ENCODE measurements at places on chromosomes 12 and 14.

DNA sequence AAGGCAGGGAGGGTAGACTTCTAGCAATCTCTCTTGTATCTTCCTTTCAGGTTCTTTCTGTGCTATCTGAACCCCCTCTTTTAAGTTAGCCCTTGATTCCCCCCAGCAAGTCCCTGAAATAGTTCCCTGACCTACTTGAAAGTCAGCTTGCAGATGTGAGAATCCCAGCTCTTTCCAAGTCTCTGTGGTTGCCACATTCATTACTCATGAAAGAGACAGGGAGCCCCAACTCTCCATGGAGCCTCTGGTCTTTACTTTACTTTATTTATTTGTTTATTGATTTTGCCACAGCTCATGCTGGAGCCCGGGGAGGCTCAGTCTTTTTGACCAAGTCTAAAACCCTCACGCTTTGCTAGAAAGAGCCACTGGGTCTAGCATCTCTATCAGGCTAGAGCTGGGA, 193.6 kb upstream of the FAR2 start:
- no peak for DNase-seq

DNA sequence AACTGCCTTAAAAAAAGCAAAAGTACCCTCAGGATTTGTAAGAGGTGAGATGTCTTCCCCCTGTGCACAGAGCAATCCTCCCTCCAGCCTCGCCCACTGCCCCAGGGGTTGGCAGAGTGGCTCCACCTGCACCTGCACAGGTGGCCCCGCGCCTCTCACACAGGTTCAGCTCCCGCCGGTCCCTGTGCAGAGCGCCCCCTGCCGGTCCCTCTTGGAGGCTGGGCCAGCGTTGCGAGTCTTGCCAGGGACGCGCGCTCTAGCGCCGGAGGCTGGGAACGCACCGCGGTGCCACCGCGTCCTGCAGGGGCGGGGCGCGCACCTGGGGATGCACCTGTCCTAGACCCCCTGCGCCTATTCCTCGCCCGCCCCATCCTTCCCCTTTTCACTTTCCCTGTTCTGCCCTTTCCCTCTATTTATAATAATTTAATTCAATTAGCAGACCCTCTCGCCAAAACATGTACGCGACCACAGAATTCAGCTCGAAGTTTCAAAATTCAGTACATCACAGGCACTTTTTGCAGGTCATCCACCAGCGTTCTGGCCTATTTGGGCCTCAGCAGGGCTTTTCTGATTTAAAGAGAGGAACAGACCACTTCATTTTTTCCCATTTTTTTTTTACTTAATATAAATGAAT, 618.6 kb downstream of the AACS start:
- DNase-seq = peak; percentile 20

DNA sequence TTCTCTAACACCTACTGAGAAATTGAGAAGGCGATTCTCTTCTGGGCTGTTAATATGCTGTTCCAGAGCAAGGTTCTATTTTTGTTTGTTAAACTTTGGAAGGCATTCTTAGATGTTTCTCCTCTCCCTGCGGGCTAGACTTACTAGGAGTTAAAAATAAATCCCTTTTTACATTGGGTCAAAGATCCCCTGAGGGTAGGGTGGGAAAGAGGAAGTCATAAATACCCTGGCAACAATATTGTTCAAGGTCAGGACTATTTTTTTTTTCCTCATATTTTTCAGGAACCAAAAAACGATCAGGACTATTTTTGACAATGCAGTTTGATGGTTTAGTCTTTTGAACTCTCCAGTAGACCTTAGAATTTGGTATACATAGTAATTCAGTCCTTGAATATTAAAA, 12.0 kb upstream of the SLC2A14 start:
- no peak for DNase-seq

GRCh38 chr12:1932264-1932777, 13.9 kb upstream of the CACNA2D4 start:
- no peak for DNase-seq

DNA sequence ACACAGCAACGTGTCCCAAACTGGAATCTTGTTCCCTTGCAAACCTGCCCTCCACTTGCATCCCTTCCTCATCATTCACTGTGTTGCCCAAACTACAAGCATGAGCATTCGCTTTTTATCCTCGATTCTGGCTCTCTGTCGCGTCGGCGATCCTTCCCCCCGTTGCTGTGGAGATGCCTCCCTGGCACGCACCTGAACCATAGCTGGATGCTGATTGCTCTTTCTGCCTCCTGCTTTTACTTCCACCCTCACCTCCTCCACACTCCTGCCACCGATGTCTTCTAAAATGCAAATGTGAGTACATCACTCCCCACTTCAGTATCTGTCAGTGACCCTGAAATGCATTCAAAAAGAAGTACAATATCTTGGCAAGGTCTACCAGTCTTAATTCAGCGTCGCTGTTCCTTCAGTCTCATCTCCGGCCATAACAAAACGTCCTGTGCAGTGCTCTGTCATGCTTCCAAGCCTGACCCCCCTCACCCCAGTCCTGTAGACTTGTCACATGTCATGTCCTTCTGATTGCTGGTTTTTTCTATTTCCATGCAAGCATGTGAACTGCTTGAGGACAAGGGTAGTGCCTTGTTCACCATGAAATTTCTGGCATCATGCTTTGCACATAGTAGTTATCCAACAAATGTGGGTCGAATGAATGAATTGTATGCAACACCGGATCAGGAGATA, 2.5 kb upstream of the PPP2R5C start:
- DNase-seq = no peak

- DNase-seq = no peak
These were observed 153.9 kb downstream of the KIF26A start for GRCh38 chr14:104292084-104292970.

GRCh38 chr12:114404926-114405518, 922 bp downstream of the TBX5 start:
- no peak for DNase-seq

GRCh38 chr14:71933001-71933587, 865 bp downstream of the RGS6 start:
- DNase-seq = peak; percentile 60

GRCh38 chr14:78016532-78016931, 153.6 kb upstream of the NRXN3 start:
- DNase-seq = no peak

- no peak for DNase-seq
These were observed 242.3 kb downstream of the CCER1 start for GRCh38 chr12:90712671-90713070.

DNA sequence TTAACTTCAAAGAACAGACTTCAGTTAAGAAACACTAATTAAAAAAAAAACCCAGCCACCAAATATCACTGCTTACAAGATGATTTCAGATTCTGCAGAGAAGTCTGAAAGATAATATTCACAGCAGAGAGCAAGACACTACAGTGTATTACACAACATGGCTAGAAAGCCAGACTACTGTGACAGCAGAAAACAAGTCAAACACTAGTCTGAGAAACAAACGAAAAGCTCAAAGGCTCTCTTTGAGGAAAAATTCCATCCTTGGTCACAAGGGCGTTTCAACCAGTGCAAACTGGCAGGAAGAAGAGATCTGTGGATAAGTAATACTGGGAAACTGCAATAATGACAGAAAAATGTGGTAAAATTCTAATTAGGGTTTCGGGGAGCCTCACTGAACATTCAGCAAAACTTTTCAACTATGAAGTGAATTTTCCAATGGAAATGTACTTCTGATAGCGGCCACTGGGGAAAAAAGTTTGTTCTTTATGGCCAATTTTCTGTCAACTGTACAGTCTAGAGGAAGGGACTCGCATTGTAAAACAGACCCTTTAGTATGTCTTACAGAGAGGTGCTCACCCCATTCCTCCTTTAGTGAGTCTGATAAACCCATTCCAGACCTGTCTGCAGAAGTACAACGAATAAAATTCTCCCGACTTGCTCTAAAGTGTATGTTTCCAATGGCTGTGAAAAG, 50.4 kb downstream of the ACADS start:
- no peak for DNase-seq

GRCh38 chr12:15789220-15790171, at the start of gene EPS8:
TSS of gene EPS8 (minus strand) at chr12:15789388. CDS start at chr12:15682951, 106,437 bp downstream.
- DNase-seq = peak; percentile 78

DNA sequence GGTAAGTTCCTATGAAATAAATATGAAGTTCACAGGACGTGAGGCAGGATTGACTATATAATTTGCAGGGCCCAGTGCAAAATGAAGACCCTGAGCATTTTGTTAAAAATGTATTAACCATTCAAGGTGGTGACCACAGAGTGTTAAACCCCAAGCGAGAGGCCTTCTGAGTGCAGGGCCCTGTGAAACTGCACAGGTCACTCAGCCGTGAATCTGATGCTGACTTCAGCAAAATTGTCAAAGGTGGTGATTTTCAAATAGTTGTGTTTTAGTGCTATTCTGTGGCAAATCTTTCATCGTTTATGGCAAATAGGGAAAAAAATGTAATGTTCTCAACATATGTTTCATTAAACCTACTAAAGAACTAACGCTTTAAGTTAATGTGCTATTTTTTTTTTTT, 334.0 kb upstream of the NAV3 start:
- no peak for DNase-seq

GRCh38 chr12:71945883-71946282, 7.2 kb downstream of the TPH2 start:
- DNase-seq = no peak

DNA sequence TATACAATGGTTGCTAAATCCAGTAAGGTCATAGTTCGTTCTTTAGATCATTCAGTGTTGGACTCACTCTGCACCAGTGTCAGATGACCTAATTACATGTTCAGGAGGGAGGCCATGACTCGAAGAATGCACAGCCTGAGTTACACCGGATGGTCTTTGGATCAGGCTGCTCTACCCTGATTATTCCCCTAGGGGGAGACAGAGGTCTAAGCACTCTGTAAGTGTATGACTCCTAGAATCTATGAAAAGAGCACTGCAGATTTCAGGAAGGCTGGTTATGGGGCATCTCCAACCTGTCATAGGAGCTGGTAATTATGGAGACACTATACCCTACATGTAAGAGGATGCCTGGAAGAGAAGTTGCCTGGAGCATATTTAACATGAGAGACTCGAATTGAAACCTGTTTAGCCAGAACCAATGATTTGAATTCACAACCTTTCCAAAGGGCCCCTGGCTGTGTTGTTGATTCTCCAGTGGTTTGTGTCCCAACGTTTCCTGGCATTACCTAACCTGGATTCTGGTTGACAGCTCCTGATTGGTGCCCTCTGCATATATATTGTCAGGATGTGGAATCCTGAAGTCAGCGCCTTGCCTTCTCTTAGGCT, at the start of gene MUCL1:
TSS of gene MUCL1 (plus strand) at position 584 of the 606 bp plus-strand sequence. CDS start 67 bp downstream, outside the sequence.
- DNase-seq = peak; percentile 68

DNA sequence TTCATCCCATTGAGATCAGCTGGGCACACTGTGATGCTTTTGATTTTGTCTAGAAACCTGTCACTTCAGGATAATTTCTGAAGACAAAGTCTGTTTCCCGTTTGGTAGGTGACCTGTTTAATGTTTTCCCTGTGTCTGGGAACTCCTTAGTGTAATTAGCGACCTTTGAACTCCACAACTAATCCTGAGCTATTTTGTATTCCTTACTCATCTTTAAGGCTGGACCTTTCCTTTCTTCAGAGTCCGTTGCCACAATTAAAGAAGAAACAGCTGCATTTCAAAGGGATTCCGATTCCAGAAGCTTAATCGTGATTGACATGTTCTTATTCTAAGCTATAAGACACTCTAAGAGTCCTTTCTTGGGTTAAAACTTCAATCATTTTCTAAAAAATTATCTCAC, 22.0 kb downstream of the AP5M1 start:
- DNase-seq = no peak

GRCh38 chr14:89344920-89345254, 72.1 kb downstream of the FOXN3 start:
- DNase-seq = no peak

DNA sequence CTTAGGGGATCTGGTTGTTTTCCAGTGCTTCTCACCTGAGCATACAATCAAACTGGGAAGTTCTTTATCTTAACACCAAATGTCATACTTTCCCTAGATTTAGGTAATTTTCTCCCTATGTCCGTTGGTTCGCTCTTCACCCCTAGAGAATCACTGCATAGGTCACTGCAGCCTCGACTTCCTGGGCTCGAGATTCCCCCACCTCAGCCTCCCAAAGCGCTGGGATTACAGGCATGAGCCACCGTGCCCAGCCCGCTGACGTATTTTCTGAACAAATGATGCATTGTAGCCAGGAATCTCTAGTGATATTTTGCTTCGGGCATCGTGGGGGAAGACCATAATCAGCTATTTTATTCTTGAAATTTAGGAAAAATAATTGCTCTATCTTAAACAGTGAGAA, 1.1 kb upstream of the RPL41 start:
- no peak for DNase-seq

DNA sequence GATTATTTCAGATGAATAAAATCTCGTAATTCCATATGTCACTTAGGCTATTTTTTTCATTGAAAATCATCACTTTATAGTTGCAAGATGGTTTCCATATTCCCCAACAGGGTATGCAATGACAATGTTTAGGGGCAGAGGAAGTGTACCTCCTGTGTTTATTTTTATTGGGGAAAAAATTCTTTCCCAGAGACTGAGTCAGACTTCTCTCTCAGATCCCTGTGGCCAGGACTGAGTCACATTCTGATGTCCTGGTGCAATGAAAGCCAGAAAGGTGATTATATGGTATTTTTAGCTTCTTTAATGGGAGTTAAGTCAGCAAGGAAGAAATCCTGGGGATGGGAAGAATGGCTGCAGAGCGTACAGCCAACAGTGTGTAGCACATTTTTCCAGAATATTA, 196.9 kb upstream of the ALG10 start:
- no peak for DNase-seq

DNA sequence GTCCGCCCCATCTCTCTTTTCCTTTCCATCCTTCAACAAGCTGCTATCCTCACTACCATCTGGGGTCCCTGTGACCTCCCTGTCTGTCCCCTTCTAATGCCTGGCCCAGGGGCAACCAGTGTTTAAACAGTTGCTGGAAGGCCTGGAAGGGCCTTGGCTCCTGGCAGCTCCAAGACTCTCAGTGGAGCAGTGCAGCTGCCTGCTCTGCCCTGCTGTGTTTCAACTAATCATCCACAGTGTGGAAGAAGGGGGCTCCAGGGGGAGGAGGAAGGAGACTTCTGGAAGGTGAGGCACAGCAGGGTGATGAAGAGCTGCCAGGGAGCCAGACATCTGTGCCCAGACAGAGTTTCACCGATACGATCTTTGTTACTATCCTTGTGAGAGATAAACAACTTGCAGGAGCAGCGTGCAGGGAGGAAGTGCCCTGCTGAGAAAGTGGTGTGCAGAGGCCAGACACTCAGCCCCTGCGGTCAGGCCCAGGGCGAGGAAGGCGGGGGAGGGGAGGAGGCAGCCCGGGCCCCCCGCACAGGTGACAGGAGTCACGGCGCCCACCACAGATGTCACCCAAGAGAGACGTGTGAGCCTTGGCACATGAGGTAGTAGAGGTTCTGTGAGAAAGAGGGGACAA, 1061.8 kb downstream of the BCL11B start:
- no peak for DNase-seq

DNA sequence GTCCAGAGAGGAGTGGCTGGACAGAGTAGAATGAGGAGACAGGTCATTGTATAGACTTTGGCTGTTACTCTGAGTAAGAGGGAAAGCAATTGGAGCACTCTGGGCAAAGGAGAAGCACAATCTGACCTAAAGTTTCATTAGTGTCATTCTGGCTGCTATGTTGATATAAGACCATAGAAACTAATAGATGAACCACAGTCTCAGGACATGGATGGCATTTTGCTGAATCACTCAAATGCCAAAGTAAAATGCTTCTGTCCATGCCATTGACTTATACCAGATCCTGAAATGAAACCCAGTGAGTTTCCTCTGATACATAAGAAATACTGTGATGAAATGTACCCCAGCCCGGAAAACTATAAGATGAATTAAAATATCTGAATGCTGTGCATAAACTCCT, 65.8 kb upstream of the COCH start:
- DNase-seq = no peak

All from hematopoietic multipotent progenitor cell treated with erythropoietin and hydrocortisone succinate and interleukin-3 and kit ligand, for 17 days (in vitro differentiated cells).